ENCODE measurements at places on chromosomes 7 and 10.

- DNase-seq, result no peak
These were observed 48.4 kb upstream of the FAM20C start for GRCh38 chr7:143811-144453.

DNA sequence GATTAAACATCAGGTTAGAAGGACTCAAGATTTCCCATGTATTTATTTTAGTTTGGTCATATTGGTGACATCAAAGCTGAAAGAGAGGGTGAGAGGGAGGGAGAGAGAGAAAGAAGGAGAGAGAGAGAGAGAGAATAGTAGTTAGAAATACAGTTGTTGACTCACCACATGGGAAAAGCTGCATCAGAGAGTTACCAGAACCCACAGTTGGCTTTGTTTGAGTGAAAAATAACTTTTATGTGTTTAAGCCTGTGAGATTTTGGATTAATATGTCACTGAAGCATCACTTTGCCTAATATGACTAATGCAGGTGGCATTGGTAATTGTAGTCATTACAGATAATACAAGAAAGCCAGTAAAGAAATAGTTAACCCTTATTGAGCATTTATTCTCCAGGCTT is 303.9 kb downstream of the REEP3 start:
- DNase-seq, result no peak

GRCh38 chr7:107394276-107394675 is 75.6 kb upstream of the GPR22 start:
- no peak for DNase-seq

DNA sequence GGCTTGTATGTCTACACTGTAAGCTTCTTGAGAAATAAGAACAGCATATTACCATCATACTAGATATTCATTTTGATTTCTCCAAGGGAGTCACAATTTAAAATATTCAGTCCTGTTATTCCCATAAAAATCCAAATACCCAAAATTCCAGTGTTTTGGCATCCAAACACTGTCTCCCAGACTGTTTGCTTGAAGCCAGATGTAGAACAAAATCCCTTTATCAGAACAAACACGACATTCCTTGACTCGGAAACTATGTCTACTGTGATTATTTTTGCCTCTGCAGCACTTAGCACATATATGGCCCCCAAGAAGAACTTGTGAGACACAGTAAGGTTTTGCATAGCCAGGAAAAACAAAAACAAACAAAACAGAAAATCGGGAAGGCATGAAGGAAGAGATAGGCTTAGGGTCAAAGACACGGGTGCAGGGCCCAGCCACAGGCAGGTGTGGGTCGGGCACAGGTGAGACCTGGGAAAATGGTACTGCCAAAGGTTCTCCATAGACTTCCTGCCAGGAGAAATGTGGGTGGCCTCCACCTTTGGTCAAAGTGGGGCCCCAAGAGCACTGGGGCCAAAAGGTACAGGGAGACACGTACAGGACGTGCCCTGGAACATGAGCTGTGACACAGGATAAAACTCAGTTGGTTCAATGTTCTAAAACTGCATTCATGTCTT is 36.5 kb downstream of the CPXM2 start:
- no peak for DNase-seq

DNA sequence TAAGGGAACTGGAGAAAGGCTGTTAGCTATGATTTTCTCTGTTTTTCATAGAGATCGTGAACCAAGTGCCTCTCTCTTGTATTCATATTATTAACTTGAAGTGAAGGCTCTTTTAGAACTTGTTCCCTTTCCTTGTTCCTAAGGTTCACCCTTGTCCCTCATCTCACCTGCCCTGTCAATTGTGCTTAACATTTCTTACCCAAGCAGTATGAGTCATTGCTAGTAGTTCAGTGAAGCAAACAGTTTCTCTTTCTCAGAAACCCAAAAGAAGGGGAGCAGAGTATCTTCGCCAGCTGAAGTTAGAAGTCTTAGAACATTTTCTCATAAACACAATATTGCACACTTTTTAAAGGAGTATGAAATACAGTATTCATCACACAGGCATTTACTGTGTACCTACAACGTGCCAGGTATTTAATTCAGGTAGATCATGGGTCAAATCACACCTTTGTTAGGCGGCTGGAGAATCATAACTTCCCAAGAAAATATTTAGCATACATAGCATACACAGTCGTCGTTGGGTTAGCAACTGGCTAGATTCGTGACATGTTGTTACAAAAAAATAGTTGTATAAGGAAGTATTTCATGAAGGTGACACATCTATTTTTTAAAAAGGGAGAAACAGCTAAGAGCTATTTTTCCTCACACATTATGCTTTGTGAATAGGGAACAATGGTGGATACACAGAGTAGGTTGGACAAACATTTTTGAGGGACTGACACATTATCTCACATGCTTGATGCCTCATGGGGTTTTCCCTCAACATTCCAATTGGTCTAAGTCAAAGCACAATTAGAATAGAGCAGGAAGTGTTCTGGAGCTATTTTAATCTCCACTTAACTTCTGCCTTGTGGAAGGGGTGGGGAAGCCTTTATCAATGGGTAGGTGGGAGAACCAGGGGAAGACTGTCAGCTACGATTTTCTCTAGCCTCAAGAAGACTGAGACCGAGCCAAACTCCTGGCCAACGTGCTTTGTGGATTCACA is 13.2 kb downstream of the HDAC9 start:
- peak; percentile 21 for DNase-seq

DNA sequence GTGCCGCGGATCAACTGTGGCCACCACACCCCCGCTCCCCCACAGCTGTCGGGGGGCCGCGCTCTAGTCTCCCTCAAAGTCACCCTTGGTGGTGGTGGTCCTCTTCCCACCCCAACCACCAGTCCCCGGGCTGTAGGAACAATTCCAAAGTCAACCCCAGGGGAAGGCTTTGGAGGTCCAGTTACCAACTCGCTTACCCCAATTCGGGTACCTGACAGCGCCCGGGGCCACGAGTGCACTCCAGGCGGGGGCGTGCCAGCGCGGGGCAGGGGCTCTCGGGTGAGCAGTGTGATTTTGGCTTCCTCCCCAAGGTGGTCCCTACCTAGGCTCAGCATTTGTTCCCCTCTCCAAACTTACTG is 584 bp upstream of the ZMIZ1 start:
- no peak for DNase-seq

DNA sequence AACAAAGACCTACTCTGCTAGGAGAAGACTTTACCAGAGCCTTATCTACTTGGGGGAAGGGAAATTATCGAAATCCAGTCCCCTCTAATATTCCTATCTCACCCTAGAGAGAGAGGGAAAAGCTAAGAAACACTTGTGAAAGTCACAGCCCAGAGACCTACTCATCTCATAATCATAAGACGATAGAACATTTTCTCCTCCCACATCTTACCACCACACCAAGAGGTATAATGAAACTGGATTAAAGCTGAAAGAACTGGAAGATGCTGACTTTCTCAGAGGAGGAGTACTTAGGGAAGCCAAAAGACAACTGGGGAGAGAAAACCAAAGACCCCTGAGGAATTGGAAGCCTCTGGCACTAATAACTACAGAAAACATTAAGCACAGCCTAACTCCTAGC is 10.8 kb upstream of the CPA5 start:
- no peak for DNase-seq

- DNase-seq, result no peak
These were observed 7.8 kb upstream of the LFNG start for GRCh38 chr7:2511769-2512168.

DNA sequence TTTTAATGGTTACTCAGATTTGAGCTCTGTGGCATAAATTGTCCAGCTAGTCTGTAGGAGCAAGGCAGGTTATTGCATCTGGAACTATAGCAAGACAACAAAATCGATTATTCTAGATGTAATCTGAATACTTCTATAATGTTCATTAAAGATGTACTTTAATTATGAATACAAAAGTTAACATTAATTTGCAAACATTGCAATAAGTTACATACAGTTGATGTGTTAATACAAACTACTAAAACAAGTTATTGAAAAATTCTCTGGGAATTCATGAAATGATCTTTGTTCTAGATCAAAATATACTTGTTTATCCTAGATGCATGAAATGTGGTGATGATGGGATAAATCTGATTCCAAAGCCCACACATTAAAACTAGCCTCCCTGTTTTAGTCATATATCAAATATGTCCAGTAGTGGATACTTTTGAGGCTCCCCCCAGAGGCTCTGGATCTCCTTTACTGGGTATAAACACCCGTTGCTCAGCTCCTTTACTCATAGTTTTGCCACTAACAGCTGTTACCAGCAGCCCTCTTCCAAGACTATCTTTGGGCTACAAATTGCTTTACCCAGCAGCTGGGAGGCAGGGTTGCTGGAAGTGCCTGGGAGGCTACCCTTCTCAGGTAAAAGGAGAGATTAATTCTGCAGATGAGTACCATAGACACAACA is 78.1 kb downstream of the ARL4A start:
- no peak for DNase-seq

GRCh38 chr7:2104716-2105115 is 128.0 kb downstream of the MAD1L1 start:
- no peak for DNase-seq

DNA sequence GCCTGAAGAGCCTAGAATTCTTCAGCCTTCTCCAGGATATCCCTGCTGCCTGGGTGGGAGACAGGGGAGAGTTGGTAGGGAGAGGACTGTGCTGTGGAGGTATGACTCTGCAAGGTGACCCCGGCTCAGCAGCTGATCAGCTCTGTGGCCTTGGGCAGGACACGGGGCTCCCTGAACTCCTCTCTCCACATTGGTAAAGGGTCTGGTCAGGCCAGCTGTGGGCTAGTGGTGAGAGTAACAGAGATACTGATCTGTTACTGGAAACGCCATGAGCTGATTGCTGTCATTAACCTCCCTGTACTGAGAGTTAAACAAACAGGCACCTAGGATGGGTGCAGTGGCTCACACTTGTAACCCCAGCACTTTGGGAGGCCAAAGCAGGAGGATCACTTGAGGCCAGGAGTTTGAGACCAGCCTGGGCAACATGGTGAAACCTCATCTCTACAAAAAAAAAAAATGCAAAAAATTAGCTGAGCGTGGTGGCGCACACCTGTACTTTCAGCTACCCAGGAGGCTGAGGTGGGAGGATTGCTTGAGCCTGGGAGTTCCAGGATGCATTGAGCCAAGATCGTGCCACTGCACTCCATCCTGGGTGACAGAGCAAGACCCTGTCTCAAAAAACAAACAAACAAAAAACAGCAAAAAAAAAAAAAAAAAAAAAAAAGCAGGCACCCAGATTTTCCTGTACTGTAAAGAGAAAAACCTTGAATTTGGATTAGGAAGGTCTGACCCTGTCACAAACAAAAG is 151.5 kb downstream of the CUX1 start:
- no peak for DNase-seq

DNA sequence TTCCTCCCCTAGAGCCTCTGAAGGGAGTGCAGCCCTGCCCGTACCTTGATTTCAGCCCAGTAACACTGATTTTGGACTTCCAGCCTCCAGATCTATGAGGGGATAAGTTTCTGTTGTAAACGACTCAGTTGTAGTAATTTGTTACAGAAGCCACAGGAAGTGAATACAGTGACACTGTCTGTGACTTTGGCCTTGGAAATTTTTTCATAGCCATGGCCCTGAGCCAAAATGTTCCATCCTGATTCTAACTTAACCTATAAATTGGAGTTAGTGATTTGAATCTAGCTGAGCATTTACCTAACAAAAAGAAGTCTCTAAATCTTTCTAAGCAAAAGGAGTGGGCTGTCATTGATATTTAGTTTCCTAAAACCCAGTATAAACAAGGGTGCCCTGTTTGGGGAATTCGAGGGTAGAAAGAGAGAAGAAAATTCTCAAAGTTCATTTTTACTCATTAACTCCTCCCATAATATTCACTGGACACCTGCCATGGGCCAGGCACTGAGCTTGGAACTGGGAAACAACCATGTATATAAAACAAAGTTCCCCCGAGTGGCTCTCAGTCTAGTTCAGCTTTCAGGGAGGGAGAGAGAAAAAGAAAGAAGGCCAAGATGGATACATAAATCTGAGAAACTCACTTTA is 162.3 kb downstream of the SKIDA1 start:
- DNase-seq, result no peak

DNA sequence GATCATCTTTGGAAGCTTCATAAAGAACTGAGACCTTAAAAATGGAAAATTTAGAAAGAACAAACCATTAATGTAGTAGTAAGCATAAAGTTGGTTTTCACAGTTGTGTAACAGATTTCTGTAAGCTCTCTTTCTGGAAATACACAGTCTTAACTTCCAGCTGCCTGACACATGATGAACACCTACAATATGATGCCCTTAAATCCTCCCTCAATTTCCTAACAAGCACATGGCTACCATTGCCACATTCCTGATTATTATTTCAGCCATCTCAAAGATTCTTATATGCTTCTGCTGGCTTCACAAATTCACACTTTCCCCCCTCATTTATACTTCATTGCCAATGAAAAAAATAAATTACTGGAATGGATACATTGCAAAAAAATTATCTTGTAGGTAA is 49.4 kb downstream of the PLXDC2 start:
- no peak for DNase-seq

GRCh38 chr10:29191674-29192073 is 97.2 kb upstream of the LYZL1 start:
- DNase-seq, result no peak

DNA sequence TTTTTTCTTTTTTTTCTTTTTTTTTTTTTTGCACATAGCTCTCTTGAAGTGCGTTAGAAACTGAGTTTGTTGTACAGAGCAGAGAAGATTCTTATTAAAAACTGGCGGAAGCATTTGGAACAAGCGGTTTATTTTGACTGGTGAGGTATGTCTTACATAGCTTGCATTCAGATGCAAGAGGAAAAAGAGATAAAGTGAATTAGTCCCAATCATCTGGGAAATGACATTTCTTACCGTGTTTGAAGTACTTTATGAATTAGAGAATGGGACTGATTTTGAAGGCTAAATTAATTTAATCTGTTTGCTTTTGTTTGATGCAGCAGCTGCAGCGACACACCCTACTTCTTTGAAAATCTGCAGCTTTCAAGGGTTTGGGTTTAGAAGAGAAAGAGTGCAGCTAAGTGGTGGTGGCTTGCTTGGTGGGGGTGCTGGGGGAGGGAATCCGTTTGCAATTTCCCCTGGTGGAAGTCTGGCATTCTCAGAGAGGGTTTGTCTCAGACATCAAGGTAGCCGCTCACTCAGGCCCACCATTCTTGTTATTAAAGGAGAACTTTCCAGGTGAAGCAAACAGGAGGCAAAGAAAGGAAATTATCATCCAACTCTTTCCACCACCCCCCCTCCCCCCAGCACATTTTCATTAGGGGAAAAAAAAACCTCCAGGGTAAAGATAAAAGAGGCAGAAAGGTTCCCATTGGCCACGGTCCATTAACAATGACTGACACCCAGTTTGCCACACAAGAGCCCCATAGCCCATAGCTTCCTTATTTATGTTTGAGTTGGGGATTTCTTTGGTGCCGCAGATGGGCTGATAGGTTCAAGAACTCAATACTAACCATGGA is 231.7 kb downstream of the SKIDA1 start:
- peak; percentile 64 for DNase-seq

DNA sequence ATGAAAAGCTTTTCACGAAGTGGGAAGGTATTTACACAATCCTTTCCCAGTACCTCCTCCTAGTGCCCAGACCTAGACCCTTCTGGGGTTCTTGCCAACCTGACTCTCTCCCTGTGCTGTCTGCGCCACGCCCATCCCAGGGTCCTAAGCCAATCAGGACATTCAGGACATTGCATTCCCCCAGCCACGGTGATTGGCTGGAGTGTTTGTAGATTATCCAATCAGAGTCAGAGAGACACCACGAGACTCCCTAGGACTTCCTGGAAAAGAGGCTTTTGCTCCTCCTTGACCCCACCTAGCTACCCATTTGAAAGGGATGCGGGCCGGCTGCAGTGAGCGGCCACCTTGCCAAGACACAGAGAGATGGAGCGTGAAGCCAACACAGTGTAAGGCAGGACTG is 3.5 kb upstream of the GDF2 start:
- no peak for DNase-seq

- no peak for DNase-seq
These were observed 6.0 kb downstream of the CPXM2 start for GRCh38 chr10:123885406-123886170.

All from neural progenitor cell (in vitro differentiated cells).